ENCODE measurements at places on chromosomes 16 and 17.

DNA sequence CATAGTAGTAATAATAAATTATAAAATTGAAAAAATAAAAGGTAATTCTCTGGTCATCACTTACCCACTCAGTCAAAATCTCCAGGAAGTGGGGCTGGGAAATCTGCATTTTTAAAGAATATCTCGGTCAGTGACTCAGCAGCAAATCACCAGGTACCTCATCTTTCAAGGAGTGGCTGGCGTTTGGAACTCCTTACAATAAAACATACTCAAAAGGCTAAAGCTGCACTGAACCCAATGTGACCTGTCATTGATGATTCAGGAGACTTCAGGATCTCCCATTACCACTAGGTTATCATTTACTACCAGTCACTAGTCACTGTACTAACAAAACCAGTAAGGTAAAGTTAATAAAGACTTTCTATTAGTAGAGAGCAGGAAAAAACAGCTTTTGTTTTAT is 21.5 kb upstream of the RFFL start:
- DNase-seq, result no peak

DNA sequence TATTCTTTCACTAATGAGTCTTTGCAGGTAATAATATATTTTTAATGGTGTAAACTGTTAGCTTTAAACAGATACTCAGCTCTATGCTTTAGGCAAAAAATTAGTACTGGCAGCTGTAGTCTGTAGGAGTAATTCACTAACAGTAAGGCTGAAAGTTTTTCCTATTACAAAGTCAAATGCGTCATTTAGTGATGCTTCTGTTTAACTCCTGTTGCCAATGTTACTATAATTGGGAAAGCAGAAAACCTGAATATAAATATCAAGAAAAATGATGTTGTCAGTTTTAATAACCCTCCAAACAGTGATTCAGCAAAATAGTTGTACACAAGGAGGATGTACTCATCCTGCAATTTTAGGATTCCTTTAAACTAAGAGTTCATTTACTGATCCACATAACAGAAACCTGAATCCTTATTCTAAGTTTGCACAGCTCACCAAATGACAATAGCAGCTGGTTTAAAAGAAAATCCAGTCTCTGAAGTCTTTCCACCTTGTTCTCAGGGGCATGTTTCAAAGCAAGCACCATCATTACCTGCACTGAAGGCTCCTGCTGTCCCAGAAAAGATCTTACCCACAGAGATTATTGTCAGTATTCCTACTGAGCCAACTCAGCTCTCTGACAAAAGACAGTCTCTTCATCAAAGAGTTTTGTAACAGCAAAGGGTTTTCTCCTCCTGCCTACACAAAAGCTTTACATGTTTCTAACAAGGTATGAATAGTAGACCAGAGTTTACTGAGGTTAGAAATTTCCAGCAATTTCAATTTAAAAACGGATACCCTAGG is 4.2 kb downstream of the CDR2 start:
- DNase-seq, result peak; percentile 32

DNA sequence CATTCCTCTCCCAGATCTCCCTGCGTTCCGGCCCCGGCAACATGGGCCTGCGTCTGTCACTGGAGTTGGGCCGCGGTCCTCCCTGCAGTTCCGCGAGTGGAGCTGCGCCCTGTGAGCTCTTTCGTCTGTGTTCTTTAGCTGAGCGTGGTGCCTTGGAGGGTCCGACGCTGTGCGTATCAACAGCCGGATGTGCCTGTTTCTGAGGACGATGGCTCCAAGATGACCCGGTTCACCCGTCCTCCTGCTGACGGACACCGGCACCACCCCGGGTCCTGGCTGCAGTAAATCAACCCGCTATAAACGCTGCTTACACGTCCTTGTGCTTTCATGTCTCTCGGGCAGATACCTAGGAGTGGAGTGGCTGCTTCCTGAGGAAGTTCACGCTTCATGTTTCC is 44.8 kb upstream of the GNG13 start:
- DNase-seq, result no peak

GRCh38 chr16:66751053-66751302 is 431 bp downstream of the DYNC1LI2 start:
- peak; percentile 66 for DNase-seq

GRCh38 chr17:51499897-51500296 is 239.6 kb downstream of the UTP18 start:
- no peak for DNase-seq

GRCh38 chr17:75684249-75684648 is 17.1 kb downstream of the SAP30BP start:
- DNase-seq, result no peak

- no peak for DNase-seq
These were observed 10.7 kb downstream of the CHST4 start for GRCh38 chr16:71536752-71537499.

DNA sequence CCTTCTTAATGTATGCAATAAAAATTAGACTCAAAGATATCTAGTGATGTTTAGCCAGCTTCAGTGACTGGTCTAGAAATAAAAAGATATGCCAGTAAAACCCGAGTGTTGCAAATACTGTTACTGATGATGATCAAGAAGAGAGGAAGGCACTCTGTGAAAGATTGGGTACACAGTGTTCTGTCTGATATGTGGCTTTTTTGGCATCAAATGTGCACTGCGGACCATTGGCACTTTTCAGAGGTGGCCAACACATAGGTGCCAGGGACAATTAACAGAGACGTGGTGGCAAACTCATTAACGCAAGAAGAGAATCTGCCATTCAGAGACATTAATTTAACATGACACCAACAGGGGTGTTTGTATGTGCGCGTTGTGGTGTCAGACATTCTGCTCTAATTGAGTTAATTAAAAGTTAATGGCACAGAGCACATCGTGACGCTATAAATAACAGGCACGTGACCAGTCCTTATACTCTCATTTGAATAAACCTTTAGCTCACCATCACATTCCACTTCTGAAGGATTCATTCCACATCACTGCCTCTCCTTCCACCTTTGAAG is 549.3 kb upstream of the HSBP1 start:
- DNase-seq, result no peak

DNA sequence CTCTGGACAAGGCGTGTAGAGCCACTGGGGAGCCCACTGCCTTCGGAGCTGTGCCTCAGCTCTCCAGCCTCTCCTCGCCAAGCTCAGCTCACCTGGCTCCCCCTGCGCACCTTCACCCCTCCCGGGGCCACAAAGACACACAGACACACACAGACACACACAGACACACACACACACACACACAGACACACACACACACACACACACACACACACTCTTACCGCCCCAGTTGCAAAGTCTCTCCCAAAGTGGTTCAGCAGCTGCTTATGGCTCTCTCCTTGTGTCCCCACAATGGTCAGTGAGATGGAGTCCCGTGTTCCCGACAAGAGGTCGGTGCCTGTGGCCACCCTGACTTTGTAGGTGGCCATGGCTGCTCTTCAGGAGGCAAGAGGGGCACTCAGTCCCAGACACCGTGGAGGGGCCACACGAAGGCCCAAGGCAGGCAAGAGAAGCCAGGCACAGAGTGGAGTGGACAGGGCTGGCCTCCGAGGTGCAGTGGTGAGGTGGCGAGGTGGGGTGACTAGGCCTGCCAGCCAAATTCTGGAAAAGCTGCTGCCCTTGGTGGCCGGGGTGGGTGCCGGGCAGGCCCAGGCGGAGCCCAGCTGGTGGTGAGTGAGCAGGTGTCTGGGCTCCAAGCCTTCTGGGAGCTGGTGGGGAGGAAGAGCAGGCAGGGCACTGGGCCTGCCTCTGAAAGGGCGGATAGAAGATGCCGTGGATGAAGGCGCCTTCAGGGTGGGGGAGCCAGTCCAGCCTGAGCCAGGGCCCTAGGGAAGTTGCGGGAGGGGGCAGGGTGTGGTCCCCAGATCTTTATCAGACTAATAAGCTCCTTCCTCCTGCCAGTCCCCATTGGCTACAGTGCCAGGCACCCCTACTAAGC is at the start of gene ALOX12B:
Gene ALOX12B (minus strand): TSS at position 642 of the 877 bp plus-strand sequence. CDS start 274 bp downstream, at position 368.
- peak; percentile 33 for DNase-seq

GRCh38 chr17:41710472-41711090 is 1.6 kb upstream of the GAST start:
- DNase-seq, result no peak

- DNase-seq, result no peak
These were observed 457.4 kb downstream of the SLC39A11 start for GRCh38 chr17:72635034-72635635.

GRCh38 chr16:12703935-12704334 is 99.8 kb downstream of the CPPED1 start:
- no peak for DNase-seq

DNA sequence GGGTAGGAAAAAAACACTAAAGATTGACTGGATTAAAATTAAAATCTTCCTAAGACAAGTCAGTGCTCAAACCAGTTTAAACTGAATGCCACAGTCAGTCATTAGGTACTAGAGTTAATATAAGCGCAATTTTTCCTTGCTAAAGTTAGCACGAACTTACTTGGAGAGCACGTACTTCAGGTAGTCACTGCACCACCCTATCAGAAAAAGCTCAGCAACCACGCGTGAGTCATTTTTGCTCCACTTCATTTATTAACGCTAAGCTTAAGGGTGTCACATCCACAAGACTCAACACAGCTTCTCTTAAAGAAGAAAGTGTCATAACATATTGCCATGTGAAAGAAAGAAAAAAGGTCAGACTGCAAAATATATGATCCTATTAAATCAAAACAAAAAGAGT is 53.1 kb downstream of the TEX2 start:
- no peak for DNase-seq

DNA sequence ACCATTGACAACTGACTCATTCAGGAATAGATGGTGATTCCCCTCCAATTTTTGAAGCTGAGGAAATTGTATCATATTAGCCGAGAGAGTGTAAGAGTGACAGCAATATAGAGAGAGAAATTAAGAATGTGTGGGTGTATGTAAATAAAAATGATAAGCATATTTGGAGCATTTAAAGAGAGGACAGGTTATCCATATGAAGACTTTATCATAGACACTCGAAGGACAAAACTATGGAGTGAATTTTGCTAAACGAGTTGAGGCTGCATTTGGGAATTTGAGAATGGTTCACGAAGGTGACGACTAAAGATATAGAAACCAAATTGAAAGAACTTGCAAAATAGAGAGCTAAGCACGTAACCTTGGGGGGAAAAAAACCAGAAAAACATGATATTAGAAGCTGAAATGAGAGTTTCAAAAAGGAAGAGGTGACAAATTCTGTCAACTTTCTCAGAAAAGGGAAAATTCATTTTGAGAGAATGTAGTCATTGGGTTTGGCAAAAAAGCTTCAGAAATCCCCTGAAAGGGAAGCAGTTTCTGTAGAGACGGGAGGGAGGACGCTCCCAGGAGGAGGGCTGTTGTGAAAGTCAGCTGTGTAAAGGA is 129.7 kb downstream of the KCNJ2 start:
- no peak for DNase-seq

- DNase-seq, result no peak
These were observed 193.7 kb downstream of the C16orf95 start for GRCh38 chr16:87123356-87124001.

DNA sequence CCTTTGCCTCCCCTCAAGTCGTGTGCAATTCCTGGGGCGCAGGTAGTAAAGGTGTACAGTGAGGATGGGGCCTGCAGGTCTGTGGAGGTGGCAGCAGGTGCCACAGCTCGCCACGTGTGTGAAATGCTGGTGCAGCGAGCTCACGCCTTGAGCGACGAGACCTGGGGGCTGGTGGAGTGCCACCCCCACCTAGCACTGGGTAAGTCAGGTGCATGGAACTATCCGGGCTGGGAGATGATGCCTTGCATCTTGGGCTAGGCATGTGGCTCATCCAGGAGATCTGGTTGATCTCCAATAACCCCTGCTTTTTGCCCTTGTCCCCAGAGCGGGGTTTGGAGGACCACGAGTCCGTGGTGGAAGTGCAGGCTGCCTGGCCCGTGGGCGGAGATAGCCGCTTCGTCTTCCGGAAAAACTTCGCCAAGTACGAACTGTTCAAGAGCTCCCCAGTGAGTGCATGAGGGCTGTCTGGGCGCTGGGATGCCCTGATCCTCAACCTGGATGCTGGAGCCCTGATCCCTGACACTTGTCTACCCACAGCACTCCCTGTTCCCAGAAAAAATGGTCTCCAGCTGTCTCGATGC is 5.2 kb downstream of the GRB7 start:
- DNase-seq, result no peak

DNA sequence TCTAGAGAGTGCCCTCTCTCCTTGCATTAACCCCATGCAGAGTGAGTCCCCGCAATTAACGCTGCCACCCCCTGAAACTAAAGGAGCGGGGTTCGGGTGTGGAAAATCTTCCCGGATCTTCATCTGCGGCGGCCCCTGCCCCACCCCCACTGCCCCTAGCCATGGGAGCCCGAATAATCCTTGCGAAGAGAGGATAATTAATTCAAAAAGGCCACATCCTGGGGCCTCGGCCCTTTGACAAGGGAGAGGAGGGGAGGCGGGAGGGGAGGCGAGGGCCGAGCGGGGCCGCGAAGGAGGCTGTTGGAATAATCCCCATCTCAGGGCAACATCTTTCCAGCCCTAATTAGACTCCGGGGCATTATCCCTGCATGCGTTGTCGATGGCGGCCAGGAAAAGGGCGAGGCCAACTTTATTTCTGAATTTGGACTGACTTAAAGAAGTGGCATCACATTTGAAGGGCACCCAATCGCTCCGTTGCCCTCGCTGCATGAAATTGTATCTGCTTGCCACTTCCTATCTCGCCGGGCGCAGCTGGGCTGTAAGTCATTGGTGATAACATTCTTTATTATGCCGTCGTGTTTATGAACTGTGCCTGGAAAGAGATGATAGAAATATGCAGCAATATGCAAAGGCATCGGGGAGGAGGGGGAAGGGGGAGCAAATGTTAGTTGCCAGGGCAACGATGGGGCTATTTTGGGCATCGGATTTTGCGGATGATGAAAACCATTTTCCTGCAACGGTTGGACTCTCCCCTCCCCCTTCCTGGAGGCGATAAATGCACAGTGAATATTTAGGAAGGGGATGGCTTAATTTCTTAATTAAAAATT is 387.1 kb upstream of the TNRC6C start:
- DNase-seq, result peak; percentile 95

- peak; percentile 88 for DNase-seq
These were observed 19.7 kb downstream of the RHBDL3 start for GRCh38 chr17:32285306-32285705.

- DNase-seq, result no peak
These were observed 232.8 kb downstream of the CCDC182 start for GRCh38 chr17:57512258-57512657.

- no peak for DNase-seq
These were observed 12.7 kb downstream of the SCGB1C2 start for GRCh38 chr17:149897-150584.

DNA sequence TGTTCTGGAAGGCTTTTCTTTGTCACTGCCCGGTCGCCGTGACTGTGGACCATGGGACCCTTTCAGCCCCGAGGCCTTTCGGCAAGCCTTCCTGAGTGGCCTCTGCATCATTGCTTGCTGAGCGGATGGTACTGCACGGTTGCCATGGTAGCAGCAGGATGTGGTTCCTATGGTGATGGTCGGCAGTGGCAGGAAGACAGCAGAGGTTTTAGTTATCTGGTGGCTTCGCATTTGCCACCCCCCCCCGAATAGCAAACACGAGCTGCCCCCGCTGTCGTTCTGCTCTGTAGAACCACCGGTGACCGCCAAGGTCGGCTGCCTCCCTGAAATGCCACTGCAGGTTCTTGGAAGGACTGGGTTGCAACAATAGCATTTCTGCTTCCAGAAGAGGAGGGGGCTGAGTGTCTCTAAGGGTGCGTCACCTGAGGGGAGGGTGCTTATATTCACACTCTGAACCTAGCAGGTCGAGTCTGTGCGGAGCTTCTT is 76.6 kb downstream of the CMIP start:
- DNase-seq, result no peak

- DNase-seq, result no peak
These were observed 38.6 kb upstream of the TBX2 start for GRCh38 chr17:61361084-61361483.
